MM.1S (cell line): ENCODE measurements at places on chromosomes 5 and 9.

DNA sequence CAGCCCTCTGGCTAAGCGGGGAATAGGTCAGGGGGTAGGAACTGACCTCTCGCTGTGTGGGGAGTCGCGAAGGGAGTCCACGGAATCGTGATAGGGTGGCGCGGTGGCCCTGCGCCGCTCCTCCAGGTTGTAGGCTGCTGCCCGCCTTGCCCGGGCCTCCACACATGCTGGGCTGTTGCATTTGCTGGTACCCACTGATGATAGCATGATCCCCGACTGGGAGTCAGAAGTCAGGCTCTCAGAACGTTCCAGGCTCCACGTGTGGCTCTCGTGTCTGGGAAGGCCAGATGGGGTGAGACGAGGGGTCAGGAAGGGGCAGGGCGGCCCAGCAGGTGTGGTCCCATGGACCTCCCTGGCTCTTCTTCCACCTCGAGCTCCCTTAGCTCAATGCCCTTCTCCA is 56.0 kb downstream of the PSD2 start:
- H3K4me3 ChIP-seq = no peak overlapping the region
- H3K27me3 ChIP-seq = peaks cover 21% of the 10 kb centered on the region
- H3K27ac ChIP-seq = no peak overlapping the region
- no peaks in the 10 kb centered on the region for H3K4me1 ChIP-seq

GRCh38 chr5:163506726-163507125 is 1.3 kb downstream of the MAT2B start:
- H3K27ac ChIP-seq = peak overlapping the region; percentile 98; the same call in 1 of the 2 replicates
- DNase-seq = peak; percentile 15
- H3K27me3 ChIP-seq = no peaks in the 10 kb centered on the region
- H3K4me1 ChIP-seq = peaks cover 12% of the 10 kb centered on the region; the same call in 1 of the 2 replicates
- peak overlapping the region; percentile 84 for H3K4me3 ChIP-seq

- H3K36me3 ChIP-seq = no peaks in the 10 kb centered on the region
- DNase-seq = no peak
- no peak overlapping the region for H3K4me3 ChIP-seq
- no peaks in the 10 kb centered on the region for H3K4me1 ChIP-seq
- H3K27ac ChIP-seq = no peak overlapping the region
- H3K27me3 ChIP-seq = no peaks in the 10 kb centered on the region
Observed at GRCh38 chr5:63916786-63917185, 45.5 kb downstream of the HTR1A start.

- no peaks in the 10 kb centered on the region for H3K27me3 ChIP-seq
- H3K4me3 ChIP-seq = no peak overlapping the region
- no peak overlapping the region for H3K27ac ChIP-seq
Observed at GRCh38 chr9:116074658-116075057, 78.9 kb upstream of the PAPPA start.

- peaks cover 8% of the 10 kb centered on the region for H3K4me1 ChIP-seq
- DNase-seq = no peak
- H3K27ac ChIP-seq = peak overlapping the region; percentile 92
- peak overlapping the region; percentile 97 for H3K4me3 ChIP-seq
Observed at GRCh38 chr5:77774981-77775789, 954 bp downstream of the TBCA start.

GRCh38 chr9:16421532-16421931 is 448.9 kb downstream of the BNC2 start:
- H3K27me3 ChIP-seq = no peaks in the 10 kb centered on the region
- no peak overlapping the region for H3K4me3 ChIP-seq
- no peak for DNase-seq
- no peaks in the 10 kb centered on the region for H3K36me3 ChIP-seq
- no peak overlapping the region for H3K27ac ChIP-seq
- 0 out of 2 replicates have a peak, but pooled peaks cover 5% of the 10 kb centered on the region for H3K4me1 ChIP-seq

- H3K27me3 ChIP-seq = no peaks in the 10 kb centered on the region
- no peaks in the 10 kb centered on the region for H3K36me3 ChIP-seq
- H3K27ac ChIP-seq = no peak overlapping the region
- no peak for DNase-seq
- H3K4me3 ChIP-seq = no peak overlapping the region
Observed at GRCh38 chr5:146781157-146781556, 97.4 kb downstream of the PPP2R2B start.

DNA sequence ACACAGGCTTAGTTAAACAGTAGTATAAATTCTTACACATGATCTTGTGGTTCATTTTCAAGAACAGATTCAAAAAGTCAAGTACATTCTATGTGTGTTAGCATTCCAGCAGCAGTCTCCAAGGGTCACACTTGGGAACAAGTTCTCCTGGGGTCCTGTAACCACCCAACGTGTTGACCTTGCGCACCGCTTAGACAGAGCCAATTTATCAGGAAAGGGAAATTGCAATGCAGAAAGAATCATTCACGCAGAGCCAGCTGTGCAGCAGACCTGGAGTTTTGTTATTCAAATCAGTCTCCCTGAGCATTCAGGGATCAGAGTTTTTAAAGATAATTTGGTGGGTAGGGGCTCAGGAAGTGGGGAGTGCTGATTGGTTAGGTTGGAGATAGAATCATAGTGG is 8.5 kb upstream of the RXFP3 start:
- DNase-seq = no peak
- no peaks in the 10 kb centered on the region for H3K36me3 ChIP-seq
- no peak overlapping the region for H3K27ac ChIP-seq
- peaks cover 8% of the 10 kb centered on the region; the same call in 1 of the 2 replicates for H3K4me1 ChIP-seq
- H3K27me3 ChIP-seq = no peaks in the 10 kb centered on the region

DNA sequence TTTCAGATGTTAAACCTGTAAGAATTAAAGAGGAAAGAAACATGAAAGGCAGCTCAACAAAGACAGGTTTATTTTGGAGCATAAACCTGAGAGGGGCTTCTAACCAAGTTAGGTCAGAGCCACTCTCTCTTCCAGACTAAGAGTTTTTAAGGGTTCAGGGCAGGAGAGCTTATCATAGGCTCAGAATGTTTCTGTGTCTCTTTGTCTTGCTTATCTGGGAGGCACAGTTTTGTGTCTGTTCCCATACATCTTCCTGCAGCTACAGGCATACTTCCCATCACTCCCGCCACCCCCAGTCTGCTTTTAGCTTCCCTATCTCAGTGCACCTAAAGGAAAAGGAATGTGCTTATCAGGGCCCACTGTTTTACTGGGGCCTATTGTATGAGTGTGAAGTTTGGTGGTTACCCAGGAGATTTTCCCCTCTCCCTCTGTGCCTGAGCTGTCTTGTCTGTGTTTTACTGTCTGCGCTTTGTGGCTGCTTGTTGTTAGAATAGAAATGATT is 21.9 kb downstream of the CD14 start:
- 0 out of 2 replicates have a peak, but pooled peaks cover 4% of the 10 kb centered on the region for H3K4me1 ChIP-seq
- DNase-seq = no peak
- no peaks in the 10 kb centered on the region for H3K36me3 ChIP-seq
- no peak overlapping the region for H3K4me3 ChIP-seq
- no peak overlapping the region for H3K27ac ChIP-seq
- H3K27me3 ChIP-seq = no peaks in the 10 kb centered on the region

- no peak overlapping the region for H3K27ac ChIP-seq
- H3K36me3 ChIP-seq = no peaks in the 10 kb centered on the region
- no peak overlapping the region for H3K4me3 ChIP-seq
- no peaks in the 10 kb centered on the region for H3K4me1 ChIP-seq
- DNase-seq = no peak
Observed at GRCh38 chr9:135877791-135878527, 29.4 kb downstream of the CAMSAP1 start.

GRCh38 chr5:125152044-125152443 is 405.6 kb upstream of the ZNF608 start:
- H3K4me1 ChIP-seq = no peaks in the 10 kb centered on the region
- no peak for DNase-seq
- H3K36me3 ChIP-seq = no peaks in the 10 kb centered on the region

DNA sequence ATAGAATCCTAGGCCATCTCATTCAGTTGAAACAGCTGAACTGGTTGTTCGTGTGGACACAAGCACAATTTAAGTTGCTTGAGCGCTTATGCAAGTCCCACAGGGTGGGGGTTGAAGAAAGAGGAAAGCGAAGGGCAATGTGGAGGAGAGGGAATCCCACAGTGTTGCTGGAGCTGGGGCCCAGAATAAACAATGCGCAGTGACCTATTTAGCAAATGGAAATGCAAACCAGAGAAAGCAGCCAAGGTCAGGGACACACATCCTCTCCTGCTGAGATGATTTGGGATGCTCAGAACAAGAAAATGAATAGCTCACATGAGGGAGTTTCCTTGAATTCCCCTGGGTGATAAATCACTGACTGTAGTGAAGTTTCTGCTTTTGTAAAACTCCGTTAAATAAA is 838.3 kb downstream of the TLE4 start:
- no peak overlapping the region for H3K4me3 ChIP-seq
- no peaks in the 10 kb centered on the region for H3K27me3 ChIP-seq
- no peaks in the 10 kb centered on the region for H3K36me3 ChIP-seq
- no peak overlapping the region for H3K27ac ChIP-seq

GRCh38 chr5:94113087-94113486 is 371.7 kb upstream of the POU5F2 start:
- no peak overlapping the region for H3K4me3 ChIP-seq
- peaks cover 7% of the 10 kb centered on the region; the same call in 1 of the 2 replicates for H3K4me1 ChIP-seq
- no peaks in the 10 kb centered on the region for H3K36me3 ChIP-seq
- DNase-seq = no peak
- no peaks in the 10 kb centered on the region for H3K27me3 ChIP-seq

DNA sequence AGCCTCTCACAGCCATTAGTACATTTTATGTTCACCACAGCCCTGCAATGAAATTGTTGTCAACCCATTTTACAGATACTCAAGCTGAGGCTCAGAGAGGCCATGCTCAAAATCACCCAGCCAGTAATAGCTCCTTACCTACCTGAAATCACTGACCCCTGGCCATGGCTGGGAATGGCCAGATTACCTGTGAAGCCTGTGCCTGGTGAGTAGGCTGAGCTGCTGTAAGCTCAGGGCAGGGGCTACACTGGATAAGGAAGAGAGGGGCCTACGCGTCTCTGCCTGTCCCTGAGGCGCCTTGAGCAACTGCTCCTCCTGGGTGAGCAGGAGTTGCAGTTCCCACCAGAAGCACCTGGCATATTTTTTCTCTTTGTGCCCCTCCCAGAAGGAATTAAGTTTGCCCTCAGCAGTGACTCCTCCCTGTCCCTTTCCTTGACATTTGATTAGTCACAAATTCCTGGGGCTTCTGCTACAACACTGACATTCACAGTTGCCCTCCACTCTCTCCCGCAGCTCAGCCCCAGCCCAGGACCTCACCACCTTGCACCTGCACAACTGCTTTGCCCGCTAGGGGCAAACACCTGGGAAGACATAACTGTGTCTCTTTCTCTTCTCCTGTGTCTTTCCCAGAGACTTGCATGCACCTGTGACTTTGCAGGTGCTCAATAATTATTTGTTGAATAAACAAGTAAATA is 5.7 kb downstream of the CLTB start:
- no peak overlapping the region; the same call in 1 of the 2 replicates for H3K27ac ChIP-seq
- no peaks in the 10 kb centered on the region for H3K27me3 ChIP-seq
- H3K4me1 ChIP-seq = peaks cover 33% of the 10 kb centered on the region

DNA sequence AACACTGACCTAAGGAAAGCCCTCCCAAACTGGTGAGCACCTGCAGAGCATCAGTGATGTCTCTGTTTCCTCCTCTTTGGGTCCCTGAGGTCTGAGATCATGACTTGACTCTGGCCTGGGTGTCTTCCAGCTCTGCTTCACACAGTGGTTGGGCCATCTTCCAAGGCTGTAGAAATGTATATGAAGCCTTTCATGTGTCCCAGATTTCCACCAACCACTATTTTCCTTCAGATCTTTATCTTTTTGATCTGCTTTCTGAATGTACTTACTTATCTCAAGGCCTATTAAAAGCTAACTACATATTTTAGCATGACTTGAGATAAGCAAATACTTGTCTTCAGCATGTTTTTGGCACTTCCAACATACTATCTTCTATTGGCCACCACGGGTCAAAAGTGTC is 47.1 kb downstream of the PRELID2 start:
- H3K4me1 ChIP-seq = no peaks in the 10 kb centered on the region
- no peaks in the 10 kb centered on the region for H3K27me3 ChIP-seq
- H3K27ac ChIP-seq = no peak overlapping the region
- H3K4me3 ChIP-seq = no peak overlapping the region
- H3K36me3 ChIP-seq = no peaks in the 10 kb centered on the region

DNA sequence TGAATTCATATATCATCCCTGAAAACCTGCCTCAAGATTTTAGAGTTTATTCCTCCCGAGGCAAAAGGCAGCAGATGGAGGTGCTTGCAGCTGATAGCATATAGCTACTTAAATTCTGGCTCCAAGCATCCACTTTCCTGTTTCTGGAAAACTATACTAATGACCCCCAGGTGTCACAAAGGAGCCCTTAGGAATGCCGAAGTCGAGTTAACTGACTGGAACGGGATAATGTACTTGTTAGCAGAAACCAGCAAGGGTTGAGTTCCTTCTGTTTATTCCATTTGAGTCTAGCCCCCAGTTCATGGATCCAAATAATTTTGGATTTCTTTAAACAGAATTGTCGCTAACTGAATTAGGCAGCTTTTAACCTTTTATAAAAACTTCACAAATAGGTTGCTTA is 44.5 kb downstream of the PTTG1 start:
- H3K36me3 ChIP-seq = no peaks in the 10 kb centered on the region
- peaks cover 27% of the 10 kb centered on the region for H3K4me1 ChIP-seq
- no peak overlapping the region for H3K4me3 ChIP-seq
- H3K27ac ChIP-seq = peak overlapping the region; percentile 94; the same call in 1 of the 2 replicates
- DNase-seq = no peak

- H3K27ac ChIP-seq = peak overlapping the region; percentile 79
- peak; percentile 62 for DNase-seq
- H3K36me3 ChIP-seq = no peaks in the 10 kb centered on the region
- H3K27me3 ChIP-seq = no peaks in the 10 kb centered on the region
- H3K4me3 ChIP-seq = peak overlapping the region; percentile 8
Observed at GRCh38 chr5:113320273-113320780, 114.5 kb downstream of the TSSK1B start.

- no peak overlapping the region for H3K4me3 ChIP-seq
- H3K27ac ChIP-seq = no peak overlapping the region
- no peak for DNase-seq
- H3K36me3 ChIP-seq = no peaks in the 10 kb centered on the region
Observed at GRCh38 chr5:167242701-167243100, 1048.7 kb upstream of the WWC1 start.

DNA sequence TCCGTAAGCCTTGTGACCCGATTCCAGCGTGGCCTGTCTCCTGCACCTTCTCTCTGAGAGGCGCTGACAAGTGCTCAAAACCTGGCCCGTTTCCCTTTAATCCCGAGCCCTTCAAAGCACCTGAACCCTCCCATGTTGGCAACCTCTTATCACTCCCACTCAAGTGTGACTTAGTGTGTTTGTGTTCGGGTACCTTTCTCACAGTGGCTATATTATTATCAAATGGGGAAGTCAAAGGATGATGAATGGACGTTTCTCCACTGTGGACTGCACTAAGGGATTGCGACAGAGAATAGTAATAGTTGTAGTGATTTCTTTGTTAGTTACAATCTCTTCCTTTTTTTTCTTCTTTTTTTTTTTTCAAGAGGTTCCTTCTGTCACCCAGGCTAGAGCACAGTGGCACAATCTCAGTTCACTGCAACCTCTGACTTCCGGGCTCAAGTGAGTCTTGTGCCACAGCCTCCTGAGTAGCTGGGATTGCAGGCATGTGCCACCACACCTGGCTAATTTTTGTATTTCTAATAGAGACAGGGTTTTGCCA is 65.4 kb upstream of the TNFSF8 start:
- no peaks in the 10 kb centered on the region for H3K36me3 ChIP-seq
- no peak overlapping the region for H3K4me3 ChIP-seq
- no peaks in the 10 kb centered on the region for H3K4me1 ChIP-seq

GRCh38 chr9:35908504-35909125 is 675 bp upstream of the SPAAR start:
- H3K4me1 ChIP-seq = peaks cover 19% of the 10 kb centered on the region
- no peak for DNase-seq
- H3K27ac ChIP-seq = no peak overlapping the region
- no peak overlapping the region for H3K4me3 ChIP-seq
- no peaks in the 10 kb centered on the region for H3K36me3 ChIP-seq

GRCh38 chr5:135225856-135226560 is 173.0 kb downstream of the MACROH2A1 start:
- no peak overlapping the region for H3K27ac ChIP-seq
